Germinal center (tissue), 1 donor: ENCODE measurements at places on chromosomes 2 and 18.

- DNase-seq, result no peak
Observed at GRCh38 chr2:238562446-238562845, 135.7 kb downstream of the ASB1 start.

DNA sequence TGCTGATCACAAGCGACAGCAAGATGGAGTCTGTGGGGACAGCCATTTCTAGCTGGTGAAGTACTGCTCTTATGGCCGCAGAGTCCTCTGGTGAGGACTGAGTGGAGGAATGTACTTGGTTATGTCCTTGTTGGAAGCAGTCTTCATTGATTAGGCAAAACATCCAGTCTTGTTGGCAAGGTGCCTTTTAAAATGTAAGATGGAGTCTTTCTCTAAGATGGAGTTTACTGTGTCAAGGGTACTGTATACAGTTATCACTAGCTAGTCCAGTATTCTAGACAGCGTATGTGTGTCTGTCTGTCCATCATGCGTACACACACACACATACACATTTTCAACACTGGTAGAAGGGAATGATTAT, 74.8 kb downstream of the NPAS2 start:
- no peak for DNase-seq

GRCh38 chr2:147647816-147648215, 197.0 kb upstream of the ACVR2A start:
- no peak for DNase-seq

GRCh38 chr2:156736950-156737349, 300.8 kb downstream of the GPD2 start:
- no peak for DNase-seq

GRCh38 chr2:20190876-20191713, 33.8 kb downstream of the SDC1 start:
- no peak for DNase-seq

- DNase-seq, result no peak
Observed at GRCh38 chr2:70510313-70510712, 43.3 kb downstream of the TGFA start.

GRCh38 chr2:232963913-232964312, 49.1 kb downstream of the NGEF start:
- DNase-seq, result no peak

DNA sequence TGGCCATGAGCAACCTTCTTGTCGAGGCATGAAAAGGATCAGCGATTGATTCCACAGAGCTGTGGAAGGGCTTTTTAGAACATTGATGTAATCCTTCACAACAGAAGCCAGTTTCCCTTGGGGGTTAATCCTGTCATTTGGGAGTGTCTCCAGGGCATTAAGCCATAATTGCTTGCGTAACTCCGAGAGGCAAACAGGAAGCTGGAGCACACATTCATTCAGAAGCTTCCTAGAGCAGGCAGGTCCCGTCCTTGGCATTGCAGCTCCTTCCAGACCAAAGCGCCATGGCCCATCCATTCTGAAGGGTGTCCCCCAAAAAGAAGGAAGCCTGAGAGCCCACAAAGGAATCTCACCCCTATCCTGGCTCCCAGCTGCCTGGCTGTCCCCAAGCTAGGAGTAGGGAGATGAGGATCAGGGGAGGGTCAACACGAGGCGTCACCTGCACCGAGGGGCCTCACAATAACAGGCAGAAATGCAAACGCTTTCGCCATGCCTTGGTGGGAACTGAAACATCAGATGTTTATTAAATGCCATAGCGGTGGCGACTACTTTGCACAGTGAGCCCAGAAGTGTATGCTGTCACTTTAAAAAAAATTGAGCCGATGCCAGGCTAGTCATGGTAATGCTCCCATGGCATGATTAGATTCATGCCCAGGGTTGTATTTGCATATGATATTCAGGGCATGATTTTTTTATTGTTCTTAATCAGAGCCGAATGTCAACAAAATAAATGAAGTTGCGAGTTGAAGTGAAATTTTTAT, 339.4 kb downstream of the BCL11A start:
- no peak for DNase-seq

DNA sequence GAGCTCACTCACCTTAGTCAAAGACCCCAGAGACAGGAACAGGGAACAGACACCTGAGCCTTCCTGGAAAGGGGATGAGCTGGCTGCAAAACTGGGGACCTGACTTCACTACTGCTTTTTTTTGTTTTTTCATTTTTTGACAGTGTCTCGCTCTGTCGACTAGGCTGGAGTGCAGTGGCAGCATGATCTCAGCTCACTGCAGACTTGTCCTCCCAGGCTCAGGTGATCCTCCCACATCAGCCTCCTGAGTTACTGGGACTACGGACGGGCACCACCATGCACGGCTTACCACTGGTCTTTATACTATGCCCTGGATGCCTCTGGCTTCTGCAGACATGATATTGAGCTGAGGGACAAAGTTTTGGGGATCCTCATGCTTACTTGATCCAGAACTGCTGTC, 184.1 kb downstream of the INSIG2 start:
- DNase-seq, result no peak

- no peak for DNase-seq
Observed at GRCh38 chr2:106311041-106311370, 116.9 kb upstream of the UXS1 start.

DNA sequence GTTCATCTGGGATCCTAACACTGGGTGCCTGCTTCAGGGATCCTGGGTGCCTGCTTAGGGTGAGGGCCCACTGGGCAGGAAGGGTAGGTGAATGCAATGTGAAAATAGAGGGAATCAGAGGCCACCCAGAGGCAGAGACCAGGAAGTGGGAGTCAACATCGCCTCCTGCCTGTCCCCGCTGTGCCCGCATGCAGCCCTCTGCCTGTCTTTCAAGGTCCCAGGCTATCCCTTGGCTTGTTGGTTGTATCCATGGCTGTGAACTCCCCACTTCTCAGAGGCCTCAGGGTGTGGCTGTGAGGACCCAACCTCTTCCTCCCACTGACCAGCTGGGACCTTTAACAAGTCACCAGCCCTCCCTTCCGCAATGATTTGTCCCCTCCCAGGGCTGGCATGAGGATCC, 26.5 kb downstream of the PSD4 start:
- DNase-seq, result no peak

DNA sequence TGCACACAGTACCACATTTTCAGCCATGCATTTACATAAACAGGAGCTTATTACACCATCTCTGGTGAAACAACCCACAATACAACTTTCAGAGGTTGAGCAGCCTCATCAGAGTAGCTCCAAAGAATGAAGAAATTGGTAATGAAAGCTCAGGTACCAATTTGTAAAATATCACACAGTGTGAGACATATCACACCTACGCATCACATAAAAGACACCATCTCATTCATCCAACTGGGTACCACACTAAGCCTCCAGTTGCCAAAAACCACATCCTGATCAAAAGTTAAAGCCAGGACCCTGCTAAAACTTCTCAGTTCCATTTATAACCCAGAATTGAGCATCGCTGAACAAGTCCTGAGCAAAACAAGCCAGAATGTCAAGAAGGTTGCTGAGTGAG, 4.6 kb downstream of the TMEM163 start:
- DNase-seq, result no peak

- no peak for DNase-seq
Observed at GRCh38 chr2:181362561-181362960, 94.6 kb upstream of the ITGA4 start.

DNA sequence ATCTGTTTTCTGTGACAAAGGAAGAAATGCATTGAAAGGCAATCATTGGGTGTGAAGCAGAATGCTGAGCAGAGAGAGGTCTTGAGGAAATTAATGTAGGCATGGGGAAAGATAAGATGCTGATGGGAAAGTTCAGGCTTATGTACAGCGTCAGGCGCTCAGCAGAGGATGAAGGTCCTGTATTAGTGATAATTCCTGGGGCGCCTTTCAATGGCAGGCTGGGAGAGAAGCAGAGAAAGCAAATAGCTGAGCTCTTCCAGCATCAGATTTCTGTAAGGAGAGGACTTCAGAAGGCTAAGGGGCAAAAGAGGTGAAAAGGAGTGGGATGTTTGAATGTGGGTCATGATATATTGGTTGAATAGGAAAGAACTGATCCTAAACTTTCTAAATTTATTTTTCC, 129.8 kb downstream of the HNMT start:
- DNase-seq, result no peak

- DNase-seq, result no peak
Observed at GRCh38 chr2:240901986-240902614, 4.0 kb upstream of the CROCC2 start.
